CD4-positive, alpha-beta memory T cell (primary cell): ENCODE measurements at places on chromosomes 11 and 22. TPM values are rescaled to one million over a fixed set of nuclear protein-coding genes. Genes with fewer than 3 reads are reported as not detected.
A peak's percentile ranks its signal among the peaks of the same experiment; 100 is the strongest.

GRCh38 chr11:34134765-34135164 lies 29.3 kb downstream of the NAT10 start:
- DNase-seq: no peak
- no peaks in the 10 kb centered on the region for H3K4me1 ChIP-seq
- no peaks in the 10 kb centered on the region for H3K27me3 ChIP-seq
- H3K4me3 ChIP-seq: no peak overlapping the region

- no peaks in the 10 kb centered on the region for H3K27me3 ChIP-seq
- DNase-seq: no peak
- no peak overlapping the region for H3K4me3 ChIP-seq
- H3K4me1 ChIP-seq: no peaks in the 10 kb centered on the region
These were observed 702.4 kb upstream of the LRRC4C start for GRCh38 chr11:42161886-42162285.

DNA sequence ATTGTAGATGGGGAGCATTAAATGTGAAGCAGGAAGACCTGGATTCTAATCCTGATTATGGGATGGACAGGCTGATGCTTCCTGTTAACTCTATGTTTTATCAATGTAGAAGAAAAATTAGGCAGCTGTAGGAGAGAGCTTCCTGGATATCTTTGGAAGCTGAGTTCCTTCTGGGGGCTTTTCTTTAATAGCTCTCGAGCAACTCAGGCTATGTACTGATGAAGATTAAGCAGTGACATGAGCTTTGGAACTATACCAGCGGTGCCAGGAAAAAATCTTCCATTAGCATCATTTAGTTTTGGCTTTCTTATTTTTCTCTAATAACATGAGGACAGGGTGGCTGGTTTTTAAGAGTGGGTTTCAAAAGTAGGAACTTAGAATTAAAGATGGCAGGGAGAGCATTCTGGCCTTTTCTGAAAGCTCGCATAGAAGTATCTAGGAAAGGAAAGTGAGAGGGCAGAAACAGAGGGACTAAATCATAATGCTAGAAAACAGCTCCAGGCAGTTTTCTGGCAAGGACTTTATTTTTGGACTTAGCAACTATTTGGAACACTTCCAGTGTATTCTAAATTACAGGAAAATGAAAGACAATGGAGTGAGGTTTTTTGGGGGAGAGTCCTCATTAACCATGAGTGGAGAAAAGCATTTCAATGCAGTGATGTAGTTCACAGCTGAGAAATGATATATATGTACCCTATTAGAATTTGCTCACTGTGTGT lies 69.2 kb upstream of the RRM1 start:
- no peaks in the 10 kb centered on the region for H3K27me3 ChIP-seq
- no peak overlapping the region for H3K27ac ChIP-seq
- H3K4me1 ChIP-seq: peaks cover 1% of the 10 kb centered on the region
- H3K36me3 ChIP-seq: peaks cover 20% of the 10 kb centered on the region

MUC5AC gene
- not detected for total RNA-seq

PLEKHB1 gene
- total RNA-seq: 63.2 TPM

ELF5 gene
- total RNA-seq: not detected

DNA sequence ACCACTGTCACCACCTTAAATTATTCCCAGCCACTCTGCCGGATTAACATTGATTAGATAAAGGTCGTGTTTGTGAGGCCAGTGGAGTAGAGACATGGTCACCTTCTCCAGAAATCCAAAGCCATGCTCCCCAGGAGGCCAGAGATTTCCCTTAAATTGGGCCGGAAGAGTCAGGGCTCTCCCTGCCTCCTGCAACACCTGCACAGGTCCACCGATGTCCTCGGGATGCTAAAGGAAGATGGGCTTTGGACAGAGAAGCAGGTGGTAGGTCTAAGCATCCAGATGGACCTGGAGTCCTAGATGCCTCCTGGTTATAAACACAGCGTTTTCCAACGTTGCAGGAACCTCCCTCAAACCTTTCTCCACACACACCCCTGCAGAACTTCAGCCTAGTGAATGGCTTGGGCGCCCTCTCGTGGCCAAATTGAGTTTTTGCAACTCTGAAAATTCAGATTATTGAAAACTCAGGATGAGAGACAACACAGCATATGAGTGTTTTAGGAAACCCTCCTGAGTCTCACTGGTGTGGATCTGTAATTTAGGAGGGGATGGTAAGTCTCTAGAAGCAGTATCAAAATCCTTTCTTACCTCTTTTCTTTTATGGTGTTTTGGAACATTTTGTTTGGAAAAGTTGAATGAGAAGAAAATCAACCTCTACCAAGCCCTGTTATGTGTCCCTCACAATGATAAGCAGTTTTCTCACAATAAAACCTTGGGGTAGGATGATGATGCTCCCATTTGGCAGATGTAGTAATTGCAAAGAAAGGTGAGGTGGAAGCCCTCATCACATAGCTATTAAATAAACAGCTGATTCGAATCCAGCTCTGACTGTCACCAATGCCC lies 109.6 kb downstream of the RRAS2 start:
- H3K27ac ChIP-seq: no peak overlapping the region
- no peaks in the 10 kb centered on the region for H3K27me3 ChIP-seq
- DNase-seq: peak; percentile 69
- H3K4me3 ChIP-seq: no peak overlapping the region

- no peaks in the 10 kb centered on the region for H3K36me3 ChIP-seq
- no peaks in the 10 kb centered on the region for H3K4me1 ChIP-seq
- DNase-seq: no peak
- H3K27ac ChIP-seq: no peak overlapping the region
These were observed 8.1 kb downstream of the SULT4A1 start for GRCh38 chr22:43854121-43854785.

CHST1 gene
- not detected for total RNA-seq

HORMAD2 gene
- total RNA-seq: not detected

TCN2 gene
- 0.93 TPM for total RNA-seq

DNA sequence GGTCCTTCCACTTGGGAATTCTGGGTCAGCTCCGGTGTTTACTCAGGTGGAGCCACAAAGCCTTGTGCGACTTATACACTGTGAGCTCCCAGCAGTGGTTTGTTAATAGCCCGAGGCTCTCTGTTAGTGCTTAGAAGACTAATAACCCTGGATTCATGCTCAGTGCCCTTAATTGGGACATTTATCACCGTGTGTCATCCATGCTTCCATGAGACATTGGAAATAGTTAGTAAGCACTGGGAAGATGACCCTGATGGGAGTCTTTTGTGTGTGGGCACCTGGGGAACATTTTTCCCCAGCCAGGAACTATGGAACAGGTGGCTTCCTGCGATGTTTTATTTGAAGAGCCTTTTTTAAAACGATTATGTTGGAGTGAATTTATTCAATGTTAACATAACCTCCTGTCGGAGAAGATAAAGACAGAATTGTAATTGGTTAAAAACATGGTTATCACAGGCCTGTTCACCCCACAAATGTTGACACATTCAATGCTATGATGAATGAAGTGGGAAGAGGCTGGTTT lies 188.9 kb downstream of the MYO18B start:
- H3K4me3 ChIP-seq: no peak overlapping the region
- no peak for DNase-seq
- H3K36me3 ChIP-seq: no peaks in the 10 kb centered on the region
- no peak overlapping the region for H3K27ac ChIP-seq
- H3K4me1 ChIP-seq: no peaks in the 10 kb centered on the region

- no peak overlapping the region for H3K4me3 ChIP-seq
- H3K27me3 ChIP-seq: no peaks in the 10 kb centered on the region
- no peaks in the 10 kb centered on the region for H3K4me1 ChIP-seq
- peak; percentile 14 for DNase-seq
- no peaks in the 10 kb centered on the region for H3K36me3 ChIP-seq
These were observed 75.3 kb downstream of the APIP start for GRCh38 chr11:34840736-34841386.

DNA sequence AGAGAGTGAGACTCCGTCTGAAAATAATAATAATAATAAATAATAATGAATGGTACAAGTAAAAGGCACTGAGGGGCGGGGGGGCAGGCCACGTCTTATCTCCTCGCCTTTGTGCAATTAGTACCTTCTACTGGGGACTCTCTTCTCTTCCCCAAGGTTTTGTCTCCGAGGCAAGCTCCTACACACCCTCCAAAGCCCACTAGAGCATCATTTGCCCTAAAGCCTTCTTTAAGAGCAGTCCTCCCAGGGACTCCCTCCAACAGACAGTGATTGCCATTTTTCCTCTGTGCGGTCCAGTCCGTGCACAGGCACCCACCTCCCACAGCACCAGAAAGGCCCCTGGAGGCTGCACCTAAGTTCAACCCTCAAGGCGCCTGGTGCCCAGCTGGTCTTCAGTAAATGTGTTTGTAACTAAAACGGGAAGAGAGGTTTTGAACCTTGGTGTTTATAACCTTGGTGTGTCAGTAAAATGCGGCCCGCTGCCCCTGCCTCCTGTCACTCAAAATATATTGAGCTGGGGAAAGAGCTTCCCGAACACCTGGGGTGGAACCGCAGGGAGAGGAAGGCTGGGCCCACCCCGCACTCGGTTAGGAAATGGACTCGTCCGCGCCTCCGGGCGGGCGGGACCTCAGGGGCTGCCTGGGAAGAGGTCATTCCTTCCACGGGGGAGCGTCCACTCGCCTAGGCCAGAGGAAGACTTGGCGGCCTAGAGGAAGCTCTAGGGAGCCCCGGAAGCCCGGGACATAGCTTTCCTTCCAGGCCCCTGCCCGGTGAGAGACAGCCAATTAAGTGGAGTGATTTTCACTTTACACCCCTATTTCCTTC lies 4.7 kb upstream of the KDELR3 start:
- H3K4me1 ChIP-seq: peaks cover 13% of the 10 kb centered on the region
- no peak for DNase-seq
- no peak overlapping the region for H3K4me3 ChIP-seq

PHOX2A gene
- not detected for total RNA-seq

GRCh38 chr11:123678246-123678645 lies 23.8 kb upstream of the SCN3B start:
- H3K4me1 ChIP-seq: peaks cover 5% of the 10 kb centered on the region
- H3K4me3 ChIP-seq: no peak overlapping the region
- H3K36me3 ChIP-seq: no peaks in the 10 kb centered on the region
- no peaks in the 10 kb centered on the region for H3K27me3 ChIP-seq
- DNase-seq: no peak
- no peak overlapping the region for H3K27ac ChIP-seq

DNA sequence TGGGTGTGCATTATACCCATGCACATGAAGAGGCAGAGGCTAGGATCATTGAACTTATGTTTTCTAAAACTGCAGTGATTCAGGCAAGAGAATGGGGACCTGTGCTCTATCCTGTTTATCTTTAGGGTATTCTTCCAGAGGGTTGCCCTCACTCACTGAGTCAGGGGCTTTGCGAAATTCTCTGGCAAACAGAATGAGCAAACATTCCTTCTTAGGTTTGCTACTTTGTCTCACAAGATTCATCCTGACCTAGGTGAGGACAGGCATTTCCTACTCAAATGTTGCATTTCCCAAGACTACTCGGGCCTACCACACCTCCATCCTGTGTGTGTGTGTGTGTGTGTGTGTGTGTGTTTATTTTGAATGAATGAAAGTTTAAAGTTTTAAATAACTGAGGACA lies 2.7 kb upstream of the EIF3M start:
- no peak for DNase-seq
- peaks cover 14% of the 10 kb centered on the region for H3K4me1 ChIP-seq
- H3K36me3 ChIP-seq: no peaks in the 10 kb centered on the region
- no peak overlapping the region for H3K4me3 ChIP-seq
- H3K27ac ChIP-seq: no peak overlapping the region
- no peaks in the 10 kb centered on the region for H3K27me3 ChIP-seq

- H3K36me3 ChIP-seq: peaks cover 8% of the 10 kb centered on the region
- H3K27me3 ChIP-seq: no peaks in the 10 kb centered on the region
- H3K4me1 ChIP-seq: peaks cover 37% of the 10 kb centered on the region
These were observed at the start of gene PGGHG for GRCh38 chr11:288478-289397. Gene PGGHG (plus strand): TSS chr11:289126. CDS start chr11:289817, 691 bp downstream.

GRCh38 chr11:98568013-98568412 lies 452.7 kb upstream of the CNTN5 start:
- H3K36me3 ChIP-seq: no peaks in the 10 kb centered on the region
- no peak overlapping the region for H3K4me3 ChIP-seq
- no peak overlapping the region for H3K27ac ChIP-seq
- DNase-seq: no peak
- no peaks in the 10 kb centered on the region for H3K27me3 ChIP-seq

- H3K27ac ChIP-seq: no peak overlapping the region
- H3K4me3 ChIP-seq: no peak overlapping the region
- H3K36me3 ChIP-seq: no peaks in the 10 kb centered on the region
- no peaks in the 10 kb centered on the region for H3K4me1 ChIP-seq
These were observed 75.3 kb downstream of the KCNQ1 start for GRCh38 chr11:2519862-2520735.

DNA sequence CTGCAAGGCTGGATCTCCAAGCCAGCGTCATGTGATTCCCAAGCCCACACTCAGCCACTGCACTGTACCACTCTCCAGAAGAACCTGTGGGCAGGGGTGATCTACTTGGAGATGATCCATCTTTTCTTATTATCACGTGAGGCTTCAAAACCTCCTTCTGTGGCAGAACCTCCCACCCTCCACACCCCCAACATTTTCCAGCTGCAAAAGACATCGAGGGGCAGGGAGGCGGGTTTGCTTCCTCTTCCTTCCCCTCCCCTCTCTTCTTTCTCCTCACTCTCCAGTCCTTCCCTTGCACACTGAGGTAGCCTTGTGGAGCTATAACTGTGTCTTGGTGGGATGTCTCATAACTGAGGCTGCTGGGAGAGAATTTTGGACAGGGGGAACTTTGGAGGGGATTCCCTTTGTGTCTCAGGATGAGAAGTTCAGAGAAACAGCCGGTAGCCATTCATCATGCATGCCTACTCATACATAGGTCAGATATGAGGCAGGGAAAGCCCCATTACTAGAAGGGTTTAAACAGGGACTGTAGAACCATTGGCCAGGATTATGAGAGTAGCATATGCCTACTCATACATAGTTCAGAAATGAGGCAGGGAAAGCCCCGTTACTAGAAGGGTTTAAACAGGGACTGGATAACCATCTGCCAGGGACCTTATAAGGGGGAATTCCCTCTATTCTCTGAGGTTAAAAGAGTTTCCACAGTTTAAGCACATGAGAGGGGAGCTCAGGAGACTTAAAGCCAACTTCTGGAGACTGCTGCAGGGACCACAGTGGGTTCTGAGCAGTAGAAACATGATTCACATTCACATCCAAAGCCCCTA lies 420.7 kb upstream of the CADM1 start:
- H3K36me3 ChIP-seq: no peaks in the 10 kb centered on the region
- no peak overlapping the region for H3K4me3 ChIP-seq
- H3K4me1 ChIP-seq: no peaks in the 10 kb centered on the region

NCAM1 gene
- total RNA-seq: not detected

CBX6 gene
- 85.0 TPM for total RNA-seq

MPEG1 gene
- total RNA-seq: 2.7 TPM

OR10AG1 gene
- total RNA-seq: not detected

TIRAP gene
- 25.4 TPM for total RNA-seq

GRCh38 chr11:85540635-85541205 lies 86.4 kb downstream of the DLG2 start:
- H3K27me3 ChIP-seq: no peaks in the 10 kb centered on the region
- H3K27ac ChIP-seq: no peak overlapping the region
- H3K36me3 ChIP-seq: no peaks in the 10 kb centered on the region
- no peak overlapping the region for H3K4me3 ChIP-seq

DNA sequence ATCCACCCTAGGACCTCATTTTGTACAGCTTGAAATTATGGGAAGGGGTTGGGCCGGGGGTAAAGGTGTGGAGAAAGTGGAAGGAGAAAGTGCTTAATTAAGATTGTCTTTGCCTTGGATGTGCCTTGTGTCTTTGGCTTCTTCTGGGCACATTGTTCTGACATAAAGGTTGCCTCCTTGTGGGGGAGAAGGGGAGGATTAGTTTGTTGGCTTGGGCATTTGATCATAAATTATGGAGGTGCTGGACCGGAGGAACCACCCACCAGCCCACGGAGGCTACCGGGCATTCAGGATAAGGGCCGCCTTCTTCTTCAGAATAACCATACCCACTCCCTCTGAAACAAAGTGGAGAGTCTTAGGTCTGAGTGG lies 1.3 kb downstream of the PAFAH1B2 start:
- H3K36me3 ChIP-seq: peaks cover 4% of the 10 kb centered on the region
- H3K27me3 ChIP-seq: no peaks in the 10 kb centered on the region
- peak overlapping the region; percentile 70 for H3K27ac ChIP-seq
- DNase-seq: peak; percentile 16

FAM83F gene
- not detected for total RNA-seq
